ENCODE measurements at places on chromosomes 4 and X.

- no peak for DNase-seq
Measured at GRCh38 chr4:150061086-150061776, 17.0 kb upstream of the DCLK2 start.

- peak; percentile 96 for DNase-seq
Measured at GRCh38 chr4:138242076-138242833, at the start of gene SLC7A11. TSS of gene SLC7A11 (minus strand) at chr4:138242349. CDS start at chr4:138242069, 280 bp downstream.

- no peak for DNase-seq
Measured at GRCh38 chr4:52329894-52330293, 278.8 kb downstream of the SPATA18 start.

- DNase-seq: no peak
Measured at GRCh38 chrX:99117011-99117410, 1293.1 kb downstream of the PCDH19 start.

GRCh38 chrX:24377911-24378468 lies 17.6 kb downstream of the SUPT20HL1 start:
- DNase-seq: no peak
